ENCODE measurements at places on chromosomes 12 and 14.

DNA sequence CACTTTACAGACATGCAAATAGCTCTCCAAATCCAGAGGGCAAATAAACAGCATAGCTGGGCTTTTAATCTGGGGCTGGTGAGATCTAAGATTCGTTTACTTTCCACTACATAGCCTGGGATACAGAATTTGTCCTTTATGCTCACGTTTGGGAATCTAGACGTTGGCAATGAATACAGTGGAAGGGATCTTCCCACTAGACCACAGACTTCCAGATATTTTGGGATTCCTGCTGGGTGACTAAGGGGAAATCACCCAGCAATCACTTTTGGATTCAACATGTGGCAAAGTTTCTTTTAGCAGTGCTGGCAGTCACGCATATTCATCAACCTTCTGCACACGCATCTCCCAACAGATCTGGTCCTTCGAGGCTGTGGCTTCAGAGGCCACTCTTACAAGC, 23.5 kb downstream of the APPL2 start:
- DNase-seq: no peak

DNA sequence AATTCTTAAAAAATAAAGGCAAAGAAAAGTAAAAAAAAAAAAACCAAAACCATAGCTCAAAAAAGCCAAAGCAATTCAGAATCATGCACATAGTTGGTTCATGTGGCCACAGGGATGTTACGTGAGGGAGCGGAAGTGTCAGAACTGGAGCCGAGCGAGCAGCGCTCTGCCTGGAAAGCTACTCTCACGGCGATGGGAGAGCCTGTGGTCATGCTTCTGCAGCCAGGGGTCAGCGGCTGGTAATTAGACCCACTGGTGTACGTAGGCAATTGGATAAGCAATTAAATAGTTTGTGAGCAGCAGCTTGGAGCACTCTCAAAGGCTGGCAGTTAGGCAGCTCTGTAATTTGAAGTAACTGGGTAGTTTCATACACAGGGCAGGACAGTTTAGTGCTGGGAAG, 58.1 kb downstream of the TRHDE start:
- no peak for DNase-seq

GRCh38 chr14:33207467-33208017, 268.9 kb downstream of the NPAS3 start:
- no peak for DNase-seq

- DNase-seq: no peak
Measured at GRCh38 chr14:105080161-105080560, 14.9 kb upstream of the GPR132 start.

- no peak for DNase-seq
Measured at GRCh38 chr12:9902539-9903228, 21.4 kb downstream of the KLRF2 start.

GRCh38 chr14:94403312-94403932, 15.0 kb upstream of the SERPINA1 start:
- DNase-seq: no peak

DNA sequence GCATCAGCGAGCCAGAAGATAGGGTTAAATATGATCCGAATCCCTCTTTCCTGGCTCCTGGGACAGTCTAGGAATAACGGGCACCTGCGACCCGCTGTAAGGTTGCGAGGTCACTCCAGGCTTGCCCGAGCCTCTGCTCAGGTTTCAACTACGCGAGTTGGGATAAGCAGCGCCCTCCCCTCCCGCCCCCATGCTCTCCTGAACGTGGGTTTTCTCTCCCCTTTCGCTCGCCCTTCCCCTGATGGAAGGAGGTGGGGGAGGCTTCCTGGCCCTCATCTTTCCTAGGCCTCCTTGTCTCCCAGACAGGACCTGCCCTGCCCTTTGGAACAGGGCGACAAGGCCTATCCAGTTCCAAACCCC, 753 bp upstream of the ATP5MC2 start:
- DNase-seq: no peak
